ENCODE measurements at places on chromosomes 4 and X. TPM values are rescaled to one million over a fixed set of nuclear protein-coding genes. Genes with fewer than 3 reads are reported as not detected.

DNA sequence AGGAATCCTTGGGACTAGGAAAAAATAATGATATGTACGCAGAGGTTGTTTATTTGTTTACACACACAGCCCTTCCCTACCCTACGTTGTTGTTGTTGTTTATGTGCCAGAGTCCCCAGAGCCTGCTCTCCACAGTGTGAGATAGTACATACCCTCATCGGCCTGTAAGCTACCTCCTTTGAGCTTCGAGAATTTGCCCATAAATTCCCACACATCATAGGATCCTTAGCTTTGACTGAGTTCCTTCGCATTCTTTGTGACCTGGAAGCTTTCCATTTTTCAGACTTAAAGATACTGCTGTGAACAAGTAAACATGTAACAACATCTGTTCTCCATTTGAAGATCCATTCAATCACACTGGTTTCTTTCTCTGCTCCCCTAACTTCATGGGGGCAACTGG is 114.5 kb downstream of the IRF2 start:
- no peak for DNase-seq

DNA sequence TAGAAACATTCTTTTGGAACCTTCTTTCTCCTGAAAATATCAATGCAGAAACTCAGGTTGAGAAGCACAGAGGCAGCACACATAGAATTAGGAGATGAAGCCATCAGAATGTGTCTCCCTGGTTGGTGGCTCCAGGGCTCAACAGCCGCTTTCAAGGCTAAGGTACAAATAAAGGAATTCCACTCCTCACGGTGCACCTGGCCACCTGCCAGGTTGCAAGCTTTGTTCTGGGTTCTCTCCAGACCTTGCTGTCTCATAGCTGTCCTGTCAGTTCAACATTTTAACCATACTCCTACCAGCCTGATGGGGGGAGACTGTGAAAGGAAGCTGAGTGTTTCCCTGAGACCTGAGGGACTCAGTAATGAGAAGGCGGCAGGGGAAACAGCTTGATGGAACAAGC is 96.3 kb upstream of the HPF1 start:
- no peak for DNase-seq

DNA sequence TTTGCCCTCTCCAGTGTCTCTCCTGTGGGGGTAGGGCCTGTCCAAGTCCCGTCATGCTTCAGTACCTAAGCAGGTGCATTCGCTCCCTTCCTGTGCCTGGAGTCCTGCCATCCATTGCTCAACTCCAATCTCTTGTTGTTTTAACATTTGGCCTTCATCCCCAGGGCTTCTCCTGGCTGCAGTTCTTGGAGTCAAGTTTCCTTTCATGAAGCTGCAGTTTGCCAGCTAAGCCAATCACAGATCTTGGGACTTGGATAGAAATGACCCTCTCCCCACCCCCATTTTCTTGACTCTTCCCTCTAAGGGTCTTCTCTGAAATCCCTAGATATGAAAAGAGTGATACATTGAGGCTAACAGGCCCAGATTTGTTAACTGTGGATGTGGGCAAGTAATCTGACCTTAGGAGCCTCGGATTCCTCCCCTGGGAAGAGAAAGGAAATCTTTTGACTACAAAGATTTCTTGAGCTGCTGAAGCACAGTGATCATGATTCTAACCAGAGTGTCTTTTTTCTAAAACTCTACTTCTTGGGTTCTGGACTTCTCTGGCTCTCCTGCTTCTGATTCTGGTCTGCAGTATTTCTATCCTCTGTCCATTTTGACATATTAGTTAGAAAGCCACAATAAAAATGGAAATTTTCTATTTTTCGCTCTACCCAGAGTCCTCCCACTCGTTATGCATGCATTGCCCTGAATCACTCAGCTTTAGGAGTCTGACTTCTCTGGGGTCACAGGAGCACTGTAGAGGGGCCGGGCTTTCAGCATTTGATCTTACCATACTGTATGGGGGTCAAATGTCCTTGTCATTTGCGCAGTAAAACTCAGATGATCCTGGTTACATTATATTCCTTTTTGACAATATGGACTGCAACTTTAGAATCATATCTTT is 61.0 kb downstream of the CHRNA9 start:
- no peak for DNase-seq

Gene ARSH
- total RNA-seq, result not detected

DNA sequence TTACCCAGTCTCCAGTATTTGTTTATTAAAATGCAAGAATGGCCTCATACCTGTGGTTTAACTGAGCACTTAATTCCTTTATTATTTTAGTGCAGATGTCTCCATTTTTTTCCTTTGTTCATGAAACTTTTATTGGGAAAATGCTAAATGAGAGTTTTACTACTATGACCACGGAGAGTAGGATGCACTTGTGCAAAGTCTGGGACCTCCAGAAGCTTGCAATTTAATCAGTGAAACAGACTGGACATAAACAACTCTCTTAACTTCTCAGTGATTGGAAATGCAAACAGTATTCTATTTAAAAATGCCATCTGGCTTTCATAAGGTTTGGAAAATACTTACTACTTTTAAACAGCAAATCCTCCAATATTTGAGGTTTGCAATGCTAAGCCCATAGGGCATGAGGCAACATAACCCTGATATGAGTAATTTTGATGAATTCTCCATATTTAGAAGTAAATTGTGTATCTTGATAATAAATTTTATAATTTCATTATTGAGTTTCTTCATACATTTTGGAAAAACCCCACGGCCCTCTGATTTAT is 718.7 kb upstream of the MAGEB2 start:
- DNase-seq, result no peak

Gene TMEM187
- 11.7 TPM for total RNA-seq

Gene GPAT3
- 0.17 TPM for total RNA-seq

DNA sequence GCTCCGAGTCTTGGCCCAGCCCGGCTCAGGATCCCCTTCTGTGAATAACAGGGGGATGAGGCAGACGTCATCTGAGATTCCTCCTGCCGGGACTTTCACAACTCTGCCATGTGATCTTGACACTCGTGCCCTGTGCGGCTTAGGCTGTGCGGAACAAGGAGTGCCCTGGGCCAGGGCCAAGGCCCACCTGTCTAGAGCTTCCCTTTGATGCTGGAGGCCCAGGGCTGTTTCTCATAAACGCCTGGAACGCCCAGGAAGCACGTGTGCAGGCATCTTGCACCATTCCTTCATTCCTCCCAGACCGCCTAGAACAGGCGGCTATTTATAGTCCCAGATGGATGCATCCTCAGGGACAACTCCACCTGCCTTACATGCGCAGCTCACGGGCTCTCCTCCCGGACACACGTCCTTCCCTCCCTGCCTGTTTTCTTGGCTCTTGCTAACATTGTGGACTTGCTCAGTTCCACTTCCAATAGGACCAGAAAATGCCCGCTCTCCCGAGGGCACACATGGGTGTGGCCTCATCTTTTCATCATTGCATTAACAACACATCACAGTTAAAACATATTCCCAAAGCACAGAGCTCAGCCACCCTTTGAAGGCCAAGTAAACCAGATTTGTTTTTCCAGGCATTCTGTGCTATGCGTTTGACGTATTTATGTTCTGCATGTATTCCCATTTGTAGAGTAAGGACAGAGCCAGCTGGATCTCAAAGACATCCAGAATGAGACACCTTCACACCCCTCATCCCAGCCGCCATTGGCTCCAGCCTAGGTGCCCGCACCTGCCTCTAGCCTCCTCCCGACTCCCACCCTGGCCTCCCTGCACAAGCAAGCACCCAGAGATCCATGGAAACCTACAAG is 57.2 kb downstream of the ABLIM2 start:
- no peak for DNase-seq

DNA sequence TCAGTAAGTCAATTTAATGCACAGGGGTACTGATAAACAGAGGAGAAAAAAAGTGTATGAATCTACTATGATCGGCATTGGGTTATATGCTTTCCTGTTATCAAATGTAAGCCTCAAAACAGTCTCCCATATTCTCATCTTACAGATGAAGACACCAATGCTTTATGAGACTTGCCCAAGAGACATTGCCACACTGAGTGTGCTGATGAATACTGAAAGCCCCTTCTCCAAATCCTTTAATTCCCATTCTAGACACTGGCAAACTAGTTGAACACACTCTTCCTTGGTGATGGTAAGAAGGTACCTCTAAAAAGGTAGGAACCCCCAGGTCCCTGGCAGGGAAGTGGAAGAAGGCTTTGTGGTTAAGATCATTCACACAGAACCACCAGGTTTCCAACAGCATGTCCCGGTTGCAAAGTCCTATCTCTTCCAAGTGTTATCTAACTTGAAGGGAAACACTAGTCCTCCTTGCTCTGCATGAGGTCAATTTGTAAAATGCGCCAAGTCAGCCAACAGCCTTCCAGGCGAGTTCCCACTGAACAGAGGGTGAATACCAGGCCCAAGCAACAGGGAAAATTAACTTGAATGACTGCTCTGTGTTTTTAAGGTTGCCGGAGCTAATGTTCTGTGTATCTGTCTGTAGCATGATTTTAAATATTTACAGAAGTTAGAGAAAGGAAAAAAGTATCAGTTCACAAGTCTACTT is 5.1 kb downstream of the SETD7 start:
- DNase-seq, result no peak

- DNase-seq, result no peak
Observed at GRCh38 chr4:106809076-106809475, 227.0 kb downstream of the DKK2 start.

Gene DLG3
- 107 TPM for total RNA-seq

- no peak for DNase-seq
Observed at GRCh38 chr4:78484574-78484973, 67.0 kb upstream of the ANXA3 start.

- DNase-seq, result no peak
Observed at GRCh38 chr4:68319040-68319439, 30.9 kb downstream of the YTHDC1 start.

Gene ARMCX4
- total RNA-seq, result 21.9 TPM

GRCh38 chr4:32318926-32319325 is 1598.8 kb downstream of the PCDH7 start:
- DNase-seq, result no peak

DNA sequence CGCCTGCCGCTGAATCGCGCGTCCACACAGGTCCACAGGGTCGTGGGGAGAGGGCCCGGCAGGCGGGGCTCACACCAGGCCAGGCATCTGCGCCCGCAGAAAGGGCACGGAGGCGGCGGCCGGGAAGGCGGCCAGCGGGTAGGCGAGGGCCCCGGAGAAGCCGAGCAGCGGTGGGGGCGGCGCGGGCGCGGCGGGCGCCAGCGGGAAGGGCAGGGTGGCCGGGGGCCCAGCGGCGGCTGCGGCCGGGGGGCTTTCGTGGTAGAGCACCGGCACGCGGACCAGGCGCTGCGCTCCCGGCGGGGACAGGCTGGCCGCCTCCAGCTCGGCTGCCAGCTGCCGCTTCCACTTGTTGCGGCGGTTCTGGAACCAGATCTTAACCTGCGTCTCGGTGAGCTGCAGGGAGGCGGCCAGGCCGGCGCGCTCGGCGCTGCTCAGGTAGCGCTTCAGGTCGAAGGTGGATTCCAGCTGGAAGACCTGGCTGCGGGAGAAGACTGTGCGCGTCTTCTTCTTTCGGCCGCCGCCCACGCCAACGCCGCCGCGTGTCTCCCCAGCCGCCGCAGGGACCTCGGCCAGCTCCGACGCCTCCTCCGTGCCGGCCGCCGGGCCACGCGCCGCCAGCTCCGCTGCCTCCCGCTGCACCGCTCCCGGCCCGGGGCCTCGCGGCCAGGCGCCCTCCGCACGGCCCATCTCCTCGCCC is 3.9 kb downstream of the HMX1 start:
- DNase-seq, result no peak

- no peak for DNase-seq
Observed at GRCh38 chr4:183408796-183409195, 35.6 kb upstream of the CDKN2AIP start.

Gene MAOB
- total RNA-seq, result 0.82 TPM

DNA sequence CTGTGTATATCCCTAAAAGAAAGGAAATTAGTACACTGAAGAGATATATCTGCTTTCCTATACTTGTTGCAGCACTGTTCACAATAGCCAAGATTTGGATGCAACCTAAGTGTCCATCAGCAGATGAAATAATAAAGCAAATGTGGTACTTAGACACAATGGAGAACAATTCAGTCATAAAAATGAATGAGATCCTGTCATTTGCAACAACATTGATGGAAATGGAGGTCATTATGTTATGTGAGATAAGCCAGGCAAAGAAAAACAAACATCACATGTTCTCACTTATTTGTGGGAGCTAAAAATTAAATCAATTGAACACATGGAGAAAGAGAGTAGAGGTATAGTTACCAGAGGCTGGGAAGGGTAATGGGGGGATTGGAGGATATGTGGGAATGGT is 611.9 kb downstream of the STPG2 start:
- DNase-seq, result no peak

- DNase-seq, result no peak
Observed at GRCh38 chr4:112199041-112199440, 32.5 kb upstream of the AP1AR start.

DNA sequence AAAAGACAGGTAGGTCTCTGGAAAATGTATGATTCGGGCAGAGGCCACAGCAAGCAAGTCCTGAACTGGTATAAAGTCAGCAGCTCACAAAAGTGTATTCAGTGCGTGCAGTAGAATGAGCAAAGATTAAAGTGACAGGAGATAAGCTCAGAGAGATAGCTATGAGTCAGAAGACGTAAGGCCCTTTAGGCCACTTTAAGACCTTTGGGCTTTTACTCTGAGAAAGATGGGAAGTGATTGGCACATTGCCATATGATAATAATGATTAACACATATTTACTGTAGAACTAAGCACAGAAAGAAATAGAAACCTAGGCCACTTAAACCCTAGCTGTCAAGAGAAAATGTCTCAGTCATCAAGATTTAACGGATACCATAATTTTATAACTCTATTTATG is 51.7 kb downstream of the TBCK start:
- DNase-seq, result no peak

GRCh38 chrX:11449613-11450012 is 156.4 kb downstream of the AMELX start:
- no peak for DNase-seq

DNA sequence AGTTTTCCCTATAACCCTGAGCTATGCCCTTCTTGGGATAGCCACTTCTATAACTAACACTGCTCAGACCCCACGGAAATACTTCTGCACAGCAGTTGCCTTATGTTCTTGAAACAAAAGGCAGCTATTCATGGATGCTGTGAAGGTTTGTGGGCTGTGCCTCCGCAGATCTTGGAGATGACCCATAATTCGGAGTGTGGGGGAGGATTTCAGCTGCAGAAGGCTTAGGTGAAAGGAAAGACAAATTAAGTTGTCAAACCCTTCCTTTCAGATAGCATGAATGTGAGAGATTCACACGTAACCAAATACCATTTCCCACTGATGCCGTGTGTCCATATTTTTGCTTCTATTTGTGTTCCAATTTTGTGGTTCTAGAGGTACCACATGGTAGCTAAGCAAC is 38.1 kb upstream of the NYX start:
- no peak for DNase-seq

GRCh38 chr4:150297861-150298474 is 219.7 kb downstream of the DCLK2 start:
- DNase-seq, result no peak

Gene CDS1
- total RNA-seq, result 21.6 TPM

GRCh38 chr4:52914051-52914605 is 52.0 kb downstream of the RASL11B start:
- no peak for DNase-seq

Gene MAP3K15
- total RNA-seq, result 4.2 TPM

GRCh38 chr4:48011722-48012121 is 4.8 kb downstream of the CNGA1 start:
- DNase-seq, result no peak

GRCh38 chr4:40669504-40669903 is 39.8 kb upstream of the RBM47 start:
- DNase-seq, result no peak

- DNase-seq, result no peak
Observed at GRCh38 chrX:121949041-121949760, 901.8 kb downstream of the GLUD2 start.

Gene POLR2B
- 107 TPM for total RNA-seq

Gene RPA4
- total RNA-seq, result 1.6 TPM

GRCh38 chrX:68550193-68550592 is 51.3 kb downstream of the YIPF6 start:
- no peak for DNase-seq
